ENCODE measurements at places on chromosomes 5 and 9. TPM values are rescaled to one million over a fixed set of nuclear protein-coding genes. Genes with fewer than 3 reads are reported as not detected.

GRPEL2 gene
- total RNA-seq = 23.3 TPM

ANKRD20A1 gene
- 3.3 TPM for total RNA-seq

FANCC gene
- total RNA-seq = 4.1 TPM

SPATA9 gene
- not detected for total RNA-seq

GABBR2 gene
- 0.62 TPM for total RNA-seq

NRG2 gene
- total RNA-seq = 21.2 TPM

NAIP gene
- 38.7 TPM for total RNA-seq

GNA14 gene
- total RNA-seq = 14.4 TPM

GRIA1 gene
- total RNA-seq = 1.5 TPM

SLC1A3 gene
- 5.6 TPM for total RNA-seq

ZBTB43 gene
- total RNA-seq = 3.8 TPM

QRFP gene
- not detected for total RNA-seq

OR1J2 gene
- not detected for total RNA-seq

NIM1K gene
- not detected for total RNA-seq

ARHGEF28 gene
- total RNA-seq = 22.5 TPM

BARHL1 gene
- not detected for total RNA-seq

TICAM2 gene
- 14.0 TPM for total RNA-seq

LCP2 gene
- 19.1 TPM for total RNA-seq

TPPP gene
- total RNA-seq = 0.26 TPM

STING1 gene
- total RNA-seq = 16.9 TPM

HEXB gene
- total RNA-seq = 123 TPM

SMIM33 gene
- not detected for total RNA-seq

Data from uterus (tissue), 4 donors.